NCI-H748 treated with DMSO at 0.1 percent for 48 hours (cell line): ENCODE measurements at places on chromosomes 6 and 20.

- DNase-seq, result no peak
Observed at GRCh38 chr6:165910184-165910966, 247.3 kb upstream of the PDE10A start.

- DNase-seq, result no peak
Observed at GRCh38 chr20:45545754-45546453, 1.3 kb downstream of the EPPIN start.

GRCh38 chr20:50283922-50284810 is 93.5 kb downstream of the CEBPB start:
- no peak for DNase-seq

GRCh38 chr20:62477669-62478455 is 2.1 kb upstream of the GATA5 start:
- no peak for DNase-seq

DNA sequence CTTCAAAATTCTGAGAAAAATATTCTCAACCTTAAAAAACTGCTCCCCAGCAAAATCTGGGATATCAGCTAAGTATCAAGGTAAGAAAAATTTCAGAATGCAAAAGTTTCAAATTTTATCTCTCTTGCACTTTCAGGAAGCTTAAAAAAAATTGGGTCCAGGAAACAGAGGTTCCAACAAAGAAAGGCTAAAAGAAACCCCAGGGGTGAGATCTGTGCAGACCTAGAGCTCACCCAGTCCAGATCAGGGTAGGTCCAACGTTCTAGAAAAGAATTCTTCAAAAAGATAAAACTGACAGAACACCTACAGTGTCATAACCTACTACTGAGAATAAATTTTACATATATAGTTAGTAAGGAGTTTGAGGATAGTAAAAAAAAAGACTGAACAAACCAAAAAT is 23.5 kb downstream of the ILRUN start:
- no peak for DNase-seq

DNA sequence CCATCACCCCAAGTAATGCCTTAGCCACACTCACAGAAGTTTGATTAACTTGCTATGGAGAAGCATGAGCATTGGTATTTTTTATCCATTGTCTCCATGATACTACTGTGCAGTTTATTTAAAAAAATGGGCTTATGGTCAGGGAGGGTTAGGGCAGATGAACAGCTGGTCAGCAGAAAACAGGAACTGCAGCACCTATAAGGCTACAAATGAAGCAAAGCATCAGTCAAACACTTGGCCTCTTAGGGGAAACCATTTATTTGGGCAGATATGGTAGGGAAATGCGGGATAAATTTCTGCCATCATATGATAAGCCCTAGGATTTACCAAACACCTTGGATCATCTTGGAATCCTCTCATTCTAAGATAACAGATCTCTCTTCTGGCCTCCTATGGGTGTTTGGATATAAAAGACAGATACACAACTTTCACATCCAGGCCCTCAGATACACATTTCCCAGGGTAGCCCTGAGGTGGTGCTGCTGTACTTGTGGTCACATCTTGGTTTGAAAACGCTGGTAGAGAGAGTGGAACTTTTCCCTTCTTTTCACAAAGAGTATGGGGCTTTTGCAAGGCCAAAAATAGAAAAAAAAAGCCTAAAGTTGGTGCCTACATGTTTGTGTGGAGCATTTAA is 42.8 kb upstream of the AHI1 start:
- no peak for DNase-seq
